ENCODE measurements at places on chromosomes 6 and 20.

DNA sequence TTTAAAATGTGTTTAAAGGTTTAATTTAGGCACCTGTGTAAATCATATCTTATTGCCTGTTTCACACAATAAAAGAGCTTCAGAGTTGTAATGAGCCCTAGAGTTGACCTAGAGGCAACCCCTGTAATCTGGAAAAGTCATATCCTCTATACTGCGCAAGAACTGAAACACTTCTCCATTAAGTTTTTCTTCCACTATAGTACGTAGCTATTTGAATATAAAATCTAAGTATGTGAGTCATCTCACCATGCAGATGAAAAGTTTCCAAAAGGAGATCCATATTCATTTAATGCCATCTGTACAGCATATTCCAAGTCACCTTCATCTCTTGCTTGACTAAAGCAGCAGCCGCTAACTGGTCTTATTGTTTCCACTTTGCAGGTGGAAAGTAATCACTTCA lies 26.0 kb upstream of the TAAR1 start:
- no peak for DNase-seq
- no peaks in the 10 kb centered on the region for H3K36me3 ChIP-seq
- no peaks in the 10 kb centered on the region for H3K27me3 ChIP-seq
- H3K27ac ChIP-seq: no peak overlapping the region
- no peaks in the 10 kb centered on the region for H3K4me1 ChIP-seq

DNA sequence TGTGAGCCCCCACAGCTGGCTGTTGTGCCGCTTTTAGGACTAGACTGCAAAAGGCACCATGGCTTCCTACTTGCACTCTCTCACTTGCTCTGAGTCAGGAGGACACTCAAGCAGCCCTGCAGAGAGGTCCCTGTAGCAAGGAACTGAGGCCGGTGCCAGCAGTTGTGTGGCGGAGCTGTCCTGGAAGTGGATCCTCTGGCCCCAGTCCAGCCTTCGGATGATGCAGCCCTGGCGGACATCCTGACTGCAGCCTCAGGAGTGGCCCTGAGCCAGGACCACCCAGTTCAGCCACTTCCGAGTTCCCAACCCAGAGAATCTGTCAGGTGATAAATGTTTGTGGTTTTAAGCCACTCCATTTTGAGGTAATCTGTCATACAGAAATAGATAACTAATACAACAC lies 17.5 kb downstream of the CTCFL start:
- no peak overlapping the region for H3K27ac ChIP-seq
- H3K4me3 ChIP-seq: no peak overlapping the region
- H3K27me3 ChIP-seq: no peaks in the 10 kb centered on the region
- H3K36me3 ChIP-seq: peaks cover 5% of the 10 kb centered on the region
- no peak for DNase-seq

DNA sequence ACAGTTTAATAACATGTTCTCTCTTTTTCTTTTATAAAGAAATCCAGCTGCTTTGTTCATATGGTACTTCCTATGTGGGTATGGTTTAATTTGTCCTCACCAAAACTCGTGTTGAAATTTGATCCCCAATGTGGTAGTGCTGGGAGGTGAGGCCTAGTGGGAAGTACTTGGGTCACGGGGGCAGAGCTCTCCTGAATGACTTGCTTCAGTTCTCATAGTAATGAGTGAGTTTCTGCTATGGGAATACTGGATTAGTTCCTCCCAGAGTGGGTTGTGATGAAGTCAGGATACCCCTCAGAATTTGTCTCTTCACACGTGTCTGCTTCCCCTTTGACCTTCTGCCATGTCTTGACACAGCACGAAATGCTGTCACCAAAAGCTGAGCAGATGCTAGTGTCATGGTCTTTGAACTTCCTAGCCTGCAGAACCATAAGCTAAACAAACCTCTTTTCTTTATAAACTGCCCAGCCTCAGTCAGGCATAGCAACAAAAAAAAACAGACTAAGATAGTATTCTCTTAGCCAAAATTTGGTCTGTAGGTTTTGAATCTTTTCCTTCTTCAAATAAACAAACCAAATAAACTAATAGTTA lies 87.8 kb upstream of the HS3ST5 start:
- H3K4me1 ChIP-seq: no peaks in the 10 kb centered on the region
- H3K27me3 ChIP-seq: no peaks in the 10 kb centered on the region
- no peak overlapping the region for H3K4me3 ChIP-seq
- H3K27ac ChIP-seq: no peak overlapping the region

GRCh38 chr20:38270869-38271605 lies 10.5 kb upstream of the KIAA1755 start:
- no peak for DNase-seq
- H3K36me3 ChIP-seq: no peaks in the 10 kb centered on the region
- H3K4me1 ChIP-seq: no peaks in the 10 kb centered on the region

GRCh38 chr6:100633096-100633777 lies 168.5 kb upstream of the SIM1 start:
- no peaks in the 10 kb centered on the region for H3K4me1 ChIP-seq
- H3K27ac ChIP-seq: no peak overlapping the region
- H3K36me3 ChIP-seq: peaks cover 17% of the 10 kb centered on the region
- H3K27me3 ChIP-seq: no peaks in the 10 kb centered on the region
- no peak overlapping the region for H3K4me3 ChIP-seq
- DNase-seq: no peak

GRCh38 chr6:107603006-107603370 lies 113.1 kb downstream of the SOBP start:
- no peaks in the 10 kb centered on the region for H3K27me3 ChIP-seq
- DNase-seq: no peak
- no peak overlapping the region for H3K4me3 ChIP-seq
- H3K27ac ChIP-seq: peak overlapping the region; percentile 55

DNA sequence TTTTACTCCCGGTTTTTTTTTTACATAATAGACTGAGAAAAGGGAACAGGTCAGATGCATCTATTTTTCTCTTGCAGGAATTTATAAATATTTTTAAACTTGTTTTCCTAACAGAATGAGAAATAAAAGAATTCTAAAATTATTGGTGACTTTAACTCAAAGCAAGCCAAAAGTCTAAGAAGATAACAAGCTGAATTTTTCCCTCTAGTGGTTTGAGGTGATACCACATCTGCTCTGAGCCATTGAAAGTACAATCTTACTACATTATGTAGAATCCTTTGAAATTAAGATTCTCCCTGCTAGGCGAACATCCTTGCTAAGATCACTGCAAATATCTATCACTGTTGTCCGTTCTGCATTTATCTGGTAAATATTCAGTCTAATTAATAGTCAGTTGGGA lies 10.7 kb upstream of the STMND1 start:
- no peak overlapping the region for H3K27ac ChIP-seq
- no peaks in the 10 kb centered on the region for H3K4me1 ChIP-seq
- no peaks in the 10 kb centered on the region for H3K36me3 ChIP-seq
- no peak for DNase-seq
- H3K27me3 ChIP-seq: no peaks in the 10 kb centered on the region

GRCh38 chr6:140641412-140641811 lies 1267.0 kb upstream of the CITED2 start:
- no peak overlapping the region for H3K4me3 ChIP-seq
- H3K4me1 ChIP-seq: peaks cover 13% of the 10 kb centered on the region

DNA sequence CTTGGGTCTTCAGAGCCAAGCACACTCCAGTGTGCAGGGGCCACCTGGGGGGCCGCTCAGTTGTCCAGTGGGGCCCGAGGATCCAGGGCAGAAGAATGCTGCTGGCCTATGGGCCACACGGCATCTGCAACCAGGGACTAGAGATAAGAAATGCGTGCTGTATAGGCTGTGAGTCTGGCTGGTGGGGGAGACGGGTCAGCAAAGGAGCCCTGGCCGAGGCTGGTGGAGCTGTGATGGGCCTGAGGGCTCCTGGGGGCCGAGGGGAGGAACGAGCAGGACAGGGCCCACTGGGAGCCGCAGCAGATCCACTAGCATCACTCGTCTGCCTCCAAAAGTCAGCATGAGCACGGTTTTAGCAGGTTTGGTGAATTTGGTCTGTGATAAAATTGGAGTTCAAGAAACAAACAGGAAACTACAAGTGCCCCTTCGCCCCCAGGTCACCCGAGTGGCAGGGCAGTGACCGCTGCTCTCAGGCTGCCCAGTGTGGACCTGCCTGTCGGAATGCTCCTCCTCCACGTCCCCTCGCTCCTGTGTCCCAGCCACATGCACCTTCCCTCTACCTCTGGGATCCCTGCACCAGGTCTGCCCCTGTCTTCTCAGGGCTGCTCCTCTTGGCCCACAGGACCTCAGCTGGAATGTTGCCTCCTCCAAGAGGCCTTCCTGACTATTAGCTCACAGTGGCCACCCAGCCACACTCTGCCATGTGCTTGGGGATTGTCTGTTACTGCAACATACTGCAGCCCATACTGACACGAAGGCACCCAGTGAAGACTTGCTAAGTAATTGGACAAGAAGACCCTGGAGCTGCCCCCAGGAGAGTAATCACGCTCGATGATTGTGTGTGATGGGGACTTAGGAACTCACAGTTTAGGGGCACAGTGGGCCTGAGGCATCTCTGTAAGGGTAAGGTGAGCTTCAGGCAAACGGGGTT lies 10.9 kb downstream of the ACSS1 start:
- no peak for DNase-seq
- H3K36me3 ChIP-seq: no peaks in the 10 kb centered on the region
- no peaks in the 10 kb centered on the region for H3K27me3 ChIP-seq
- peaks cover 18% of the 10 kb centered on the region for H3K4me1 ChIP-seq

- no peak overlapping the region for H3K4me3 ChIP-seq
- H3K27me3 ChIP-seq: no peaks in the 10 kb centered on the region
- no peaks in the 10 kb centered on the region for H3K36me3 ChIP-seq
- no peaks in the 10 kb centered on the region for H3K4me1 ChIP-seq
- no peak overlapping the region for H3K27ac ChIP-seq
These were observed 84.6 kb upstream of the JAG1 start for GRCh38 chr20:10758446-10758845.

- no peak overlapping the region for H3K27ac ChIP-seq
- H3K4me3 ChIP-seq: peak overlapping the region; percentile 43
- H3K27me3 ChIP-seq: no peaks in the 10 kb centered on the region
- peaks cover 18% of the 10 kb centered on the region for H3K4me1 ChIP-seq
These were observed 1.1 kb upstream of the BEND6 start for GRCh38 chr6:56953597-56954402.

DNA sequence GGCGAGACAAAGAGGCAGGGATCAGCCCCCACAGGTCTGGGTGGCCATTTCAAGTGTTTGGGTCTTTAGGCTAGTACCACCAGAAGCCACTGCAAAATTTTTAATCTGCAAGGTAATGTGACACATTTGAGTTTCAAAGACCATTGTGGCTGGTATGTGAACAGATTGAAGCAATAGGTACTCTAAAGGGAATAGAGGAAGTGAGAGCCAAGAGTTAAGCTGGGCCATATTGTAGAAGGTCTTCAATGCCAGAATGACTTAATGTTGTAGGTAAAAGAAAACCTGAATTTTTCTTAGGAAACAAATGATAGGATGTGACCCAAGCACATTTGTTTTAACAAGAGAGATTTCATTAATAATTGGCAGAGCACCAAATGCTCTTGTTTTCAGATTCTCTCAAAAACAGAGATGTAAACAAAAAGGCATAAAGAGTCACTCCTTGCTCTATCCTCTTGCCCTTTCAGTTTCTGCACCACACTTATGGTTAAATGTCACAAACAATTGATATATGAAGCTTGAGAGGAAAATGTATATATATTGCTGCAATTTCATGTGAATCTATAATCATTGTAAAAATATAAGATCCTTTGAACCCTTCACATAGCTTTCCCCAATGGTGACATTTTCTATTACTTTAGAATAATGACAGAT lies 307.1 kb upstream of the PLN start:
- no peak overlapping the region for H3K27ac ChIP-seq
- no peak overlapping the region for H3K4me3 ChIP-seq
- DNase-seq: peak; percentile 42
- no peaks in the 10 kb centered on the region for H3K36me3 ChIP-seq

Measured in Karpas-422 (cell line).